ENCODE measurements at places on chromosomes 5 and 9. TPM values are rescaled to one million over a fixed set of nuclear protein-coding genes. Genes with fewer than 3 reads are reported as not detected.

DNA sequence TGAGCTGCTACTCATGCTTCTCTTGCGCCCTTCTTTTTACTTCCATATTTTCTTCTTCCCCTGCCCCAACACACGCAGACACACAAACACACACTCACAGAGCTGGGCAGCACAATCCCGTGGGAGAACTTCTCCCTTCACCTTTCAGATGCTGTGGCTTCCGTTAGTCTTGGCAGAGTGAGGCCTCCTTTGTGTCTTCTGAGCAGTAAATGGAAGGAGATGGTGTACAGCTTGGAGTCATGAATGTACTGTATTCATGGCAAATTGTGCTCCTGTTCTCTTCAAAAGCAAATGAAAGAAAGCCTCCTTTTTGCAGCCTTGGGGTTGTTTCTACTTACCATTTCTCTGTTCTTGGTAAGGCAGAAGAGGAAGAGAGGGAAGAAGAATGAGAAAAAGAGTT lies 456.6 kb upstream of the TLE4 start:
- no peak for DNase-seq

DNA sequence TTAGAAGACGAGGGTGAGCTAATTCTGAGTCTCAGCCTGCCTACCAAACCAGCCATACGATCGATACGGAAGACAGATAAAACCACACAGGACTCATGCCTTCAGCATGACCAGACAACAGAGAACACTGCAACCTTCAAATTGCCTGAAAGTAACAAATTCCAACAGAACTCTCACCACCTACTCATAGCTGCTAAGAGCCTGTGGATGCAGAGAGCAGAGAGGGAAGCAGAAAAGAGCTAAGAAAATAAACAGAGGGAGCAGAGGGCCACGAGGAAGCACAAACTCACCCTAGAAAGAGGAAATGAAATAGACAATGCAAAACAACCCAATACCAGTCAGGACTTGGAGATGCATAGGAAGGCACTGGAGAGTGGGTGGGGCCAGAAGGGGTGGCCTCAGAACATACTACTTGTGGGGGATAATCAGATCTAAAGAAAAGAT lies 86.7 kb upstream of the TAS2R1 start:
- DNase-seq, result peak; percentile 75

- DNase-seq, result no peak
Measured at GRCh38 chr9:88481933-88482332, 53.0 kb upstream of the NXNL2 start.

DNA sequence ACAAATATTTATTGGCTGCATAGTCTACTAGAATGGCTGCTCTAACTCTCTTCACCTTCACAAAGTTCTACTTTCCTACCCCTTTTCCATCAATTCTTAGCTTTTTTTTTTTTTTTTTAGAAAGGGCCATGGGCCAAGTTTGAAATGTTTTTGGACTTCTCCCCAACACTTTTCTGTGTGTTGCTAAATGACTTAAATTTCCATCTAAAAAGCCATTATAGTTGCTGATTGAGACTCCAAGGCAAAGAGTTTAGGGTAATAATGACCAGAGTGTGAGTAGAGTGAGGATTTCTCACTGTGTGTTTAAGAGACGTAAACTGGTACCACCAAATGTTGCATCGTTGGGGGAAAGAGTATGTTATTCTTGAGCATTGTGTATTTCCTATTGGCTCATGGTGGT lies 24.4 kb downstream of the TNC start:
- DNase-seq, result no peak

DNA sequence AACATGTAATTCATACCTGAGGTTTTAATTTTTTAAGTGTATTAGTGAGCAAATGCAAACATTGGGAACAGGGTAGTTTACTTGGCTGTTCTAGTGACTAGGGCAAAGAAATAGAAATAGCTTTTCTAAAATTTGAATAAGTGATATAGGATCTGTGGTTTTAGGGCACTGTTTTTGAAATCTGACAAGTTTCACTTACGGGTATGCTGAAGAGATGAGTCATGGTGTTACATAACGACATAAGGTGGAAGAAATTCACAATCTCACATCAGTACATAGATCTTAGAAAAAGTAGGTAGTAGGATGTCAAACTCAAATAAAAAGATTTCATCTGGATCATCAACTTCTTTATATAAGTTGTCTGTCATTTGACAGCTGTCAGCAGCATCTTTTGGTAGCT lies 772.3 kb downstream of the MAT2B start:
- DNase-seq, result peak; percentile 70

GRCh38 chr5:97559827-97560598 lies 377.0 kb upstream of the RIOK2 start:
- DNase-seq, result peak; percentile 96

DNA sequence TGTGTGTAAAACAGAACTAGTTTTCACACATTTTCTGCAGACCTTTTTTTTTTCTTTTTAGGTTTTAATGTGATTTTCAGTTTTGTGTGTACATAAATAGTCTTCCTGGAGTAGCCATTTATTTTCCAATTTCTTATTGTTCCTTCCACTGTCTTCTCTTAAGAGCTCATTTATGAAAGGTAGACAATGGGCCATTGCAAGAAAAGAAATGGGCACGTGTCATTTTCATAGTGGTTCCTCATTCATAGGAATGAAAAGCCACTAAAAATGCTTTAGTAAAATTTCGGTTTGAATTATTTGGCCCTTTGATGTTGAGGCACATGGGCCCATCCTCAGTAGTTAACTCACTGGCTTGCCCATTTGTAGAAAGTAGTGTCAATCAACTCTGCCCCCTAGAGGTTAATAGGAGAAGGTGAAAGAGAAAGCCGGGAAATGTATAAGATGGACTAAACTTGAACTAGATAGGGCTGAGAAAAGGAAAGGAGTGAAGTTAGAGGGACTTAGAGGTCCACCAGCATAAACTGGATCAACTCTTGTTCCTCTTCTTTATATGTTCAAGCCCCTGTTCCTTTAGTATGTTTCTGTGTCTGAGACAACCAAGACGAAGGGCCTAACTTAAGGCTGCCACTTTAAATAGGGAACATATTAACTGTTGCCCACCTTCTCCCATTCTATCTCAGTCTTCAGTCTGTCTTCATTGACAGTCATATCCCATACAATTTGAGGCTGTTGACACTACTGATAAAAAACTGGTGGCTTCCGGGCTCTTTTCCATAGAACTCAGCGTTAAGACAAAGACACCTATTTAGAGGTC lies 72.6 kb downstream of the SMARCA2 start:
- DNase-seq, result peak; percentile 61

GRCh38 chr9:93266521-93267001 lies 82.6 kb downstream of the WNK2 start:
- no peak for DNase-seq

- peak; percentile 72 for DNase-seq
Measured at GRCh38 chr5:91077623-91078022, 305.5 kb downstream of the ARRDC3 start.

- no peak for DNase-seq
Measured at GRCh38 chr5:28927559-28928326, 1889.4 kb upstream of the CDH9 start.

DNA sequence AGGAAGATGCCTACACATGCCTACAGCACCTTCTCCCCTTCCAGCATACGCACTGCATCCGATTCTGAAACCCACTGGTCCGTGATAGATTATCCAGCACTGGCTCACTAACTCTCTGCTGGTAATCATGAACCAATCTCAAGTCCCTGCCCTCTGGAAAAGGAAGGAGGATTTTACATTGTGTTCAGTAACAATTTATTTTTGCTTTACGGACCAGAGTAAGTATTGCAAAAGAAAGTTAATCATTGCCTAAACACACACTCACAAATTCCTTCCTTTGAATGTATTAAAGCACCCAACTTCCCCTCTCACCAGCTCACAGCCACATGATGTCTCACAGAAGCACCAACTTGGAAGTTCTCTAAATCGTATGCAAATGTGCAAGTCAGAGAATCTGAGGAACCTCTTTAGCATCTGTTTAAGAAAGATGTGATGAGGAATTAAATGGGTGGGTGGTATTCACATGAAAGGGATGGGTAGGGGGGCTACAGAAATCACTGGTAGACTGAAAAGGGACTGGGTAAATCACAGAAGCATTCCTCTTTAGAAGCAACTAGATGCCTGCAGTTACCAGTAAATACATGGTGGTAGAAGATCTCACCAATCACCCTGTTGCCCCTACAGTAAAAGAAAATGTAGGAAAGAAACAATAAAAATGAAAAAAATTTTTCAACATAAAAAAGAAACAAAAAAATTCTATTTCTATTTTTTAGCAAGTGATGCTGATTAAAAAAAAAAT lies 8.4 kb downstream of the GNAQ start:
- peak; percentile 80 for DNase-seq

DNA sequence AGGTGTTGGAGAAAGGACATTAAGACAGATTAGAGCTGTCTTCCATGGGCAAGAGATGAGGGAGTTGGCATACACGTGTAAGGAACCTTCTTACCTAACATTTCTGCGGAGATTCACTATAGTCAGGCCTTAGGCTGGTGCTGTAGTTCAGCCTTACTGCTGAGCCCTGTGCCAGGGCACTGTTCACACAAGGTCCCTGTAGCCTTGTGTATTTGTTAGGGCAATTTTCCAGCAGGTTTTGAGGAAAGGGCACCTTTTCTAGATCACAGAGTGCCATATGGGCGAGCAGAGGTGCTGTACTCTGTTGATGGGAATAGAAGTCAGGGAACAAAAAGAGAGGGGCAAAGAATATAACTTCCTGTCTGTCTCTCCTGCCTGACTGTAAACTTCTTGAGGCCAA lies 15.6 kb downstream of the PALM2AKAP2 start:
- no peak for DNase-seq

- DNase-seq, result peak; percentile 70
Measured at GRCh38 chr5:72552041-72552557, 44.9 kb upstream of the ZNF366 start.

DNA sequence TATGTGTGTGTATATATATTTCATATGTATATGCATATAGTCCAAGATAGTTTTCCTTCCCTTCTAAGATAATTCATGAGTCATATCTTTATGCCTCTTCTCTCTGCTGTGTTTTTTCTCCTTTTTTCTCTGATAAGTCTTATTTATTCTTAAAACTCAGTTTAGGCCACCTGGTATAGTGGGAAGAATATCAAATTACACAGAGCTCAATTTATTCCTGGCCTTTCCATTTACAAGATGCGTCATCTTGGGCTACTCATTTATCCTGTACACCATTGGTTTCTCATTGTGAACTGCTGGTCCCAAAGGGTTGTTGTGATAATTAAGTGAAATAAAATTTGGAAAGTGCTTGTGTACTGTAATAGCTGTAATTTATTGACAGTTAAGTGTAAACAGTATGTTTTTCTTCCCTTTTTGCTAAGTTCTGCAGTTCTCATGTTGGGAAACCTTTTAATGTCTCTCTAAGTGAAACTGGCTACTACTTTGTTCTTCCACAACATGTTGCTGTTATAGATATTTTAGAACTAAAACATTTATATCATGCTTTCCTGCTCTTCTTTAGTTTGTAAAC lies 19.4 kb downstream of the CCDC171 start:
- DNase-seq, result no peak

GRCh38 chr9:95461448-95462248 lies 55.1 kb downstream of the PTCH1 start:
- no peak for DNase-seq

DNA sequence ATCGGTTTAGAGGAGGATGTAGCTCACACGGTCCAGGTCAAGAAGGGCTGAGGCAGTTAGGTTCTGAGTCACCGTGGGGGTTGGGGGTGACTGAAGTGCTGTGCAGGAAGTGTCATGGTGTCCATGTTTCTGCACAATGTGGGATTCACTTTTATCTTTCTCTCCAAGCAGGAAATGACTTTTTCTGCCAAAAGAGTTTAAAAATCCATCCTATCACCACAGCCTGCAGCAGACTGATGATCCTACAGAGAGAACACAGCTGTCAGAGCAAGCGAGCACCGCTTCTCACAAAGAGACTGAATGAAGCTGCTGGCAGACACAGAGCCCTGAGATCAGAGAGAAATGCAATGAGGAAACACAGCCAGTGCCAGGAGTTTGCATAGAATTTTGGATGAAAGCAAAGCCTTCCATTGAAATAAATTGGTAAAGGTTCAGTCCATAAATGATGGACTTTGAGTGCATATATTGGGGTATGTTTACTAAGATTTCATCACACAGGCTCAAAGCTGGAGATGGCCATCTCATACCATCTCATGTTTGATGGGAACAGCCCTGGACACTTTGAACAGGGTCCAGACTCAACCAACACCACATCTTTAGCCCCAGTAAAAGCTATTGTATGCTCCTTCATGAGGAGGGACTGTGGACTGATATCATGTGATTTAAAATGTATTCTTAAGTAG lies 213.9 kb upstream of the FBXL7 start:
- no peak for DNase-seq

DNA sequence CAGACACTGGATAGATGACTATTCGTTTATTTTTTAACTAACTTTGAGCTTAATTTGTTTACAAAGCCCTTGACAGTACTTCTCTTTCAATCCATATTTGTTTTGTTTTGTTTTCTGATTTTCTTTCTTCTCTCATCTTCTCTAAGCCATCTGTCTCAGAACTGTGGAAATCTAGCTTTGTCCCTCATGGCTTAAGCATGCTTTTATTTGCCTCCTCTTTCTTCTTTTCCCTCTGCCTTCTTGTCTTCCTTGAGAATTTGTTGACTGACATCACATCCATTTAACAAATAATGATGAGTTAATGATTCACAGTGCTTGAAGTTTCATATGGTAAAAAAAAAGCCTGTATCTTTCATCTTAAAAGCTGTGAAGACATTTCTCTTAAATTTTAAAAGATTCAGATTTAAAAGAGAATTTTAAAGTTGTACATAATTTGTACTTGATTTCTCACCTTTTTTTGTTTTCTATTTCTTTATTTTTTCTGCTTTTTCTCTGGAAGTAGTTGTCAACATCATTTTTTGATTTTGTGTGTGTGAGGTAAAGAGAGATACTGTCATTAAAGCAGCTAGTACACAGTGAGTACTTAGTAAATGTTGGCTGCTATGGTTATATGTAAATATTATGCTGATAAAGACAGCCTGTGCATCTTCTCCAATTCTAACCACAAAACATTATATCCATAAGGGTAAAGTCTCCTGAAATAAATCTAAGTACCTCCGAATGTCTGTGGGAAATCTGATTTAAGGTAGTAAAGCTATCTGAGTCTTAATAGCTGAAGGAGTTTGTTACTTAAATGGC lies 13.9 kb upstream of the SGCD start:
- DNase-seq, result no peak

DNA sequence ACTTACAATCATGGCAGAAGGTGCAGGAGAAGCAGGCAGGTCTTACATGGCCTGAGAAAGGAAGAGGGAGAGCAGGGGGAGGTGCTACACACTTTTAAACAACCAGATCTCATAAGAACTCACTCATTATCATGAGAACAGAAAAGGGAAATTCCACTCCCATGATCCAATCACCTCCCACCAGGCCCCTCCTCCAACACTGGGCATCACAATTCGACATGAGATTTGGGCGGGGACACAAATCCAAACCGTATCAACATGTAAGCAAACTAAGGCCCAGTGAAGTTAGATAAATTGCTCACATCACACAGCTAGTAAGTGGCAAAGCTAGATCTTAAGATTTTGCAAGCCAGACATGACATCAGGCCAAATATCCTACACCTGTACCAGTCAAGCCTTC lies 48.3 kb upstream of the RIC1 start:
- no peak for DNase-seq

- DNase-seq, result no peak
Measured at GRCh38 chr9:134937566-134938345, 20.0 kb upstream of the FCN1 start.

Gene RNF180
- total RNA-seq, result 4.5 TPM

Gene NXNL2
- 0.26 TPM for total RNA-seq

Gene SH2D3C
- total RNA-seq, result not detected

Gene DMAC1
- 12.8 TPM for total RNA-seq

Gene IL4
- not detected for total RNA-seq

Gene PAEP
- total RNA-seq, result not detected

All from bronchial epithelial cell (primary cell).